ENCODE measurements at places on chromosomes 5 and 9.

DNA sequence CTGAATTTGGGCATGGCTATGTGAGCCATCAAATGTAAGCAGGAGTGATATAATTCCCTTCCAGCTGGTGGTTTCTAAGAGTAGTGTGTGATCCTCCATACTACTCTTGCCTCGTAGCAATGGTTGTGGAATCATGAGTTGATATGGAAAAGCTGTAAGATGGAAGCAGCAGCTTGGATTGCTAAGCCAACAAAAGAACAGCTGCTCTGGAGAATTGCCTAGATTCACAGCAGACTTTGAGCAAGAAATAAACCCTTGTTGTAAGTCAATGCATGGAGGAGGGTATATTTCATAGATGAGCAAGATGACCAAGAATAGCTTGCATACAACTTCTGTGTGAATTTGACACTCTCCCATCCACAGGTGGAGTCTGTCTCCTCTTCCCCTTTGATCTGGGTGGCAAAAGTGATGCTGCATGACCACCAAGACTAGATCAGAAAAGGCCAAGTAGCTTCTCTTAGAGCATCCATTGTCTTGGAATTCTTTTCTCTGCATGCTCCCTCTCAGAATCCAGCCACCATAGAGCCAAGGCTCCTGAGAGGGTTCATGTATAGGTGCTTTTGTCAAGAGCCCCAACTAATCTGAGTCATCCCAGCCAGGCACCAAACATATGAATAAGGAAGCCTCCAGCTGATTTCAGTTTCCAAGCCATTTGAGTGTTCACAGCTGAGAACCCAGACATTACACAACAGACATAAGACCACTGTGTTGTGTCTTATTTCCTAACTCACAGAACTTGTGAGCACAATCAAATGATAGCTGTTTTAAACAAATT lies 79.0 kb downstream of the PRLR start:
- DNase-seq = no peak

- no peak for DNase-seq
These were observed 9.3 kb downstream of the ZBTB43 start for GRCh38 chr9:126814091-126814490.

- DNase-seq = no peak
These were observed 25.3 kb upstream of the TLR4 start for GRCh38 chr9:117678871-117679270.

GRCh38 chr5:31702712-31703111 lies 63.8 kb downstream of the PDZD2 start:
- DNase-seq = no peak

GRCh38 chr5:136676685-136677084 lies 311.3 kb upstream of the TRPC7 start:
- no peak for DNase-seq

DNA sequence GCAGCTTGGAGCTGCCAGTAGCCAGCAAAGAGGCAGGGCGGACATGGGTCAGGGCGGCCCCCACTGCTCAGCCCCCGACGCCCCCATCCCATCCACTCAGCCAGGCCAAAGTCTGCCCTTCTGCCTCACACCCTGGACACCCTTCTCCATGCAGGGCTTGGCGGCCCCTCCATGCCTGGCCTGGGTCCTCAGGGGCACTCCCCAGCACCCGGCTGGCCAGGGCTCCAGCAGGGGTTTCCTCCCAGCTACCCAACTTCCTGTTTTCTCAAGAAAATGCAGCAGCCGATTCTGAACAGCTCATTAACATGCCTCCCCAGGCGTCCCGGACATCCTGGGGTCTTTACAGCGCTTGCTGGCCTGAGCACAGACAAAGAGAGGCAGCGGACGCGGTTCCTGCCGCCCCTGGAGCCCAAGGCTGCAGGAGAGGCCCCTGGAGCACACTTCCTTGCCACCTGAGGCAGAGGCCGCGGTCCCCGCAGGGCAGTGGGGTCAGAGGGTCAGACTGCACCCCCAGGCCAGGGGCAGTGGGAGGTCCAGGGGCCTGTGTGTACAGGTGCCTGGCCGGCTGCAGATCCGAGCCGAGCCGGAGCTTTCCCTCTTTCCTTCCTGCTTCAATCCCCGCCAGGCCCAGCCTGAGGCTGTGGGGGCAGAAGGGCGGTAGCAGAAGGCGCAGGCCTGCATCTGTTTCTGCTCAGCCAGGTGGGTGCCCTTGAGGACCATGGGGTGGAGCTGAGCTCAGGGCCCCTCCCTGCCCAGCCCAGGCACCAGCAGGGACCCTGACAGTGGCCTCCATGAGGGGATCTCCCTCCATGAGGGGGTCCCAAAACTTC lies 18.7 kb upstream of the NRARP start:
- DNase-seq = peak; percentile 19

GRCh38 chr9:89793551-89793950 lies 188.7 kb downstream of the GADD45G start:
- no peak for DNase-seq

DNA sequence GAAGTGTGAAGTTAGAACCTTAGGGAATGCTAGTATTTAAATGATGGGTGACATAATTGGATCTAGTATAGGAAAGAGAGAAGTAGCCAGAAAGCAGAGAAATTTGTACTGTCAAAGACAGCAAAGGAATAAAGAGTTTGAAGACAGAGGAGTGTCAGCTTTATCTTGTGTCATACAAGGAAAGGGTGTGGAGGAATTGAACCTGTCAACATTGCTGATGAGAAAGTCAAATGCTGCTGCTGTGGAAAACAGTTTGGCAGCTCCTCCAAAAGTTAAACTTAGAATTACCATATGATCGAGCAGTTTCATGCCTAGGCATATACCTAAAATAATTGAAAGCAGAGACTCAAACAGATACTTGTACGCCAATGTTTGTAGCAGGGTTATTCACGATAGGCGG lies 63.7 kb downstream of the DENND4C start:
- DNase-seq = no peak

GRCh38 chr5:132264546-132265335 lies 7.2 kb downstream of the PDLIM4 start:
- DNase-seq = no peak

DNA sequence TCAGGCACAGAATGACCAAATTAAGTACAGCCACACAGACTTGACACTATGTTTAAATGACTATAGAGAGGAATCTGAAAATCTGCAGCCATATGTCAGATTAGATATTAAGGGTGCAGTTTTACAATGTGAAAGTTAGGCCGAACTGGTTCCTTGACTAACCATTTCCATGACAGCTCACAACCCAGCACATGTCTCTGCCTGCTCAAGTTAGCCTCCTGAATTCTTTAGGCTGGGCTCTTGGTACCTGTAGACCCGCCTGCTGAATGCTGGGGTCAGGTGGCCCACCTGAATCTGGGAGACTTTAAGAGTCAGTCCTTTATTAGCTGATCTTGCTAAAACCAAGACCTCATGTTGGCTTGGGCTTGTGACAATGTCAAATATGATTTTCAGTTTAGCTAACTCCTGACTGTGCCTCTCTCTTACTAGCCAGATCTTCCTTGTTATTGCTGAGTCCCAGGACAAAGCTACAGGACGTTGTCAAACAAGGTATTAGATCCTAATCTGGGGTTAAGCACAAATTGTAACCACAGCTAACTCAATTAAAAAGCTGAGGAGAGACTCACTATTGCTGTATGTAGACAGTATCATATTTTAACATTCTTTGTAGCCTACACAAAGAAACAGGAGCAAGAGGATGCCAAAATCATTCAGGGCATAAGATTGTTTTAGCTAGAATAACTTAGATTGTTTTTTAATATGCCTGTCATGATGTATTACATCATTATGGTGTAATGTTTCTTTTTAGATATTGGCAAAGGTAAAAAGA lies 490.9 kb downstream of the SEMA5A start:
- DNase-seq = no peak

DNA sequence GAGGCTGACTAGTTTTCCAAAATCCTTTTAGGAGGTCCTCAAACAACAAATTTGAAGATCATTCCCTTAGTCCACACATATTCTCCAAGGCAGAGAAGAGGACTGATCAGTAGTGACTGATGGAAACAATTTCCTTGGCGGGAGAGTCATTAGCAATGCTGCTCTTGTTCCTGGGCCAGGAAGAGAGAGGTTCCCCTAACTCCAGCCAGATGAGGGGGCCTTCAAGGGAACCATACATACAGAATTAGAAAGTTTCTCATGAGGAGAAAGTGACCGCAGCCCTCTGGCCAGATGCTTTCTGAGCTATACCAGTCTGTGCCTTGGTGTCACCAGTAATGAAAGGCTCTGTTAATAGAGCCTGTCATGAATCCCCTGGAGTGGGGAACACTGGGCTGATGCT lies 539.4 kb downstream of the BNC2 start:
- DNase-seq = no peak

- DNase-seq = no peak
These were observed 790.1 kb downstream of the TLE1 start for GRCh38 chr9:80899208-80899607.

GRCh38 chr5:178998441-178998840 lies 3.3 kb upstream of the GRM6 start:
- no peak for DNase-seq

DNA sequence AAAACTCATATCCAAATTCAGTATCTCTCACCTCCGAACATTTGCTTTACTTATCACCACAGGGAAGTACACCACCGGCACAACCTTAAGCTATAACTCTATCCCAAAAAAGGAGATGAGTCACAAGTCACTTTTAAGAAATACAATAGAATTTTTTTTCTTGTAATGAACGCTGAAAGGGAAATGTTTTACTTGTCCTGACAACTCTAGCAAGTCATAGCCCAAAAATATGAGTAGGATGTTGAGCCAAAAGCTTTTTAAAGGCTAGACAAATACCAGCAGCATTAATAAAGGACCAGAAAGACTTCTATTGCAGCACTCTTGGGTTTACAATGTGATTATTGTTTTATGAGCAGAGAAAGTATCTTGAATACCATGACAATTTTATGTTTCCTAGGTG lies 147.3 kb upstream of the FST start:
- no peak for DNase-seq

DNA sequence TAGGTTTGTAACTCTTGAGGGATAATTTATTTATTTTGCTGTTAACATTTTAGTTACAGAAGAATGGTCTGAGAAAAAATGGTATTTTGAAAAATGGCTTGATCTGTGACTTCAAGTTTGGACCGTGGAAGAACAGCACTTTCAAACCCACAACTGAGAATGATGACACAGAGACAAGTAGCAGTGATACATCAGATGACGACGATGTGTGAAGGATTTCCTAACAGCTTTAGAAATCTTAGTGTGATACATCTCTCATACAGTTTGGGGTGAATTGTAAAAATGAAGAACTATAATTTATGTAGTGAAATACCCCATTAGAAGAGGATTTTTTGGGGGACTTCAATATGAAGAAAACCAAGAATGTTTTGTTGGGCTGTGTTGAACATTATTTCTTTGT lies 88.7 kb downstream of the GPBP1 start:
- no peak for DNase-seq

GRCh38 chr9:110452227-110452801 lies 114.7 kb upstream of the TXNDC8 start:
- no peak for DNase-seq

DNA sequence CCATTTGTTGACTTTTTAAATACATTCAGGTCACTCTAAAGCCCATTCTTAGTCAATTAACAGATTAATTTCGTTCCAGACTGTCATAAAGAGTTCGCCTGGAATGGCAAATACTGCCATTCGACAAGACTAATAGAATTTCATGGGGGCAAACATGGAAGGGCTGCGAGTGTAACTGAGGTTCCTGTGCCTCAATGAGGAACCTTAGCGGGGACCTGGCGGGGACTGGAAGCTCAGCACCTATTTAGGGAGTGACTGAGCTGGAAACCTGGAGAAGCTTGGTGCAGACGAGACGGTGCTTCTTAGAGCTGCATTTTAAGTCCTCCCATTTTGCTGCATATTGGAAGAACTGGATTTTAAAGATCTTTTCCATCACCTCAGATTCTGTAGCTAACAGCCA lies 3.4 kb downstream of the VCAN start:
- no peak for DNase-seq

- no peak for DNase-seq
These were observed 140.6 kb upstream of the LIFR start for GRCh38 chr5:38697013-38697412.

- DNase-seq = no peak
These were observed 780.7 kb downstream of the NR2F1-AS1 start for GRCh38 chr5:92800365-92800764.

- no peak for DNase-seq
These were observed 30.8 kb upstream of the RECK start for GRCh38 chr9:36005891-36006290.
